ENCODE measurements at places on chromosomes 1 and 21. TPM values are rescaled to one million over a fixed set of nuclear protein-coding genes. Genes with fewer than 3 reads are reported as not detected.

DNA sequence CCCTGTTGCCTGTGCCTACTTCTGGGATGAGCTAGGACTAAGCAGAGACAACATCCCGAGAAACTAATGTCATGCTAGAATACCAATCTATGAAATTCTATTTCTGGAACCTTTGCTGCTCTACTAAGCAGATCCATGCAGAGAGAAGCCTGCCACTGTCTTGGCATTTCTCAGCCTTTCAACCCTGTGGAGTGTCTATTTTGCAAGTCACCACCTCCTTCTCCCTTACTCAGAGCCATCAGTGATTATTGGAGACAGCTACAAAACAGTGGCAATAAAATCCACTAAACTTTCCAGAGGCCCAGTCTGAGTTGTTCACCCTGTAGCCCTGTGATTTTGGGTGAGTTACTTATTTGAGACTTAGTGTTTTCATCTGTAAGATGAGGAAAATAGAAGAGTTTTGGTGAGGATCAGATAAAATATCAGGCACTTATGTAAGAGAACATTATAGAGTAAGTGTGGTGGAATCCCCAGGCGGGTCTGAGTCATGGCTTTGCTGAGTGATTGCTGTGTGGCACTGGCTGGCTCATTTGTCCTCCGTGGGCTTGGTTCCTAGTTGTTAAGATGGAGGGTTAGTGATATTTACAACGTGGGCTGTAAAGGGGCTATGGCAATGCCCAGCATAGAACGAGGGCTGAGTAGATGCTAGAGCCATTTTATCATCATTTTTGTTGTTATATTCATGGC, 61.1 kb downstream of the FMN2 start:
- DNase-seq = no peak

DNA sequence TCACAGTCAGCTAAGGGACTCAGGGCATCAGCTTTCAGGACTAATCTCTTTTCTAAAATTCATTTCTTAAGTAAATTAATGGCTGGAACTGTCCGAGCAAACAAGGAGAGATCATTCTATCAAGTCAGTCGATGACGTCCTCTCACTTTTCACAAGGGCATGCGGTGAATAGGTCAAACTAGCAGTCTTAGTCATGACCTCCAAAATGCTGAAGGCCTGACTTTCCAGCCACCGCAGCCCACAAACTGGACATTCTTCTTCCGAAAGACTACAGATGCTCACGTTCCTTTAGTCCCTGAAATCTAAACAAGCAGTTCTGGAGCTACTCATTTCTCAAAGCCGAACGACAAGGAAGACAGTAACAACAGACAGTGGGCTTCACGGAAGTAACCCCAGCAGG, 127.9 kb downstream of the TIAM1 start:
- no peak for DNase-seq

DNA sequence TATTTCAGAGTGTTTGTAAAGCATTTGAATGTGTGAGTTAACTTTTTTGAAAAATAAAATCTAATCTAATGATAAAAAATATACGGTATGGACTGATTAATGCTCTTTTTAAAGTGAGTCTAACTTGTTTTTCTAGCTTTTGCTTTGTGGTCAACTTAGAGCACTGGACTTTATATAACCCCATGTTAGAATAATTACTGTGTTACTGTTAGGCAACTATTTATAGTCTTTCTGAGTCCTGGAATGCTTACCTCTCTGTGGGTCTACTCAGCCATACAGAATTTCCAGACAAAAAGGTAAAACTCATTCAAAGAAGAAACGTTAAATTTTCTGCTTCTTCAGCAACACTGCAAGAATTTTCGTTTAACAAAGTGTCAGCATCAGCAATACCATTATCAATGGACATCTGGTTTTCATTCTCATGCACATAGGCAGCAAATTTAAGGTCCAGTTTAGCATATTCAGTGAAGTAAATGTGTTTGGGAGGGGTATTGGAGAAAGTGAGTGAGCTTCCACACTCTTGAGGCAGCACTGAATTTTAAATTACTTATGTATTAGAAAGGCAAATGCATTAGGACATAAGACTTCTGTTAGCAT, 664.7 kb upstream of the NEGR1 start:
- no peak for DNase-seq

DNA sequence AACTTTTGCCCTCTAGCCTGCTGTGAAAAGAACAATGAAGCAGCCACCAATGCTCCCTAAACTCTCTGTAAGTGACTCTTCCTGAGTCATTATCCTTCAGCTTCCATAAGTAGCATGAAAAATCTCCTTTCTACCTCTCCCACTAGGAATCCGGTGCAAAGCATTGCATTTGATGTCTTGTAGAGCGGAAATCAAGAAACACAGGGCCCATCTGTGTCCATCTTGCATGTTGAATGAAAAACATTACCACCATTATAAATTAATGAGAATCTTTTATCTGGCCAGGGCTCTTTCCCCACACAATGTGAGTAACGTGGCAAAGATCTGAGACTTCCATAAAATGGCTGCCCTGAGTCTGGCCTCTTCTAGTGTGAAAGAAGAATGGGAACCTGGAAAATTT, 324.4 kb downstream of the ADGRL2 start:
- no peak for DNase-seq

DNA sequence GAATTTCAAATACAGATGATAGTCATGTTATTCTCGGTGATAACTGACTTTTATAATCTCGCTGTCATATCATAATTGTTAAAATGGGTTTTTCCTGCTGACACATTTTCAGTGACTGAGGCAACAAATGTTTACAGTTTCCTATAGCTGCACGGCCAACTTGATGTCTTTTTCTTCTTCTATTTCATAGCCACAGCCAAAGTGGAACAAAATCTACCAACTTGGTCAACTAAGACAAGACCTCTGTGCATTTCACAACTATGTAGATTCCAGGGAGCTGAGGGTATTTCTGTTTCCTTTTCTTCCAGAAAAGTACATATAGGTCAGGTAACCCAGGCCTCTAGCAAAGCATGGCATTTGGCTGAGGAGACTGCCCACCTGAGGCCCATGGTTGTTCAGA, 10.4 kb upstream of the AHCYL1 start:
- no peak for DNase-seq

DNA sequence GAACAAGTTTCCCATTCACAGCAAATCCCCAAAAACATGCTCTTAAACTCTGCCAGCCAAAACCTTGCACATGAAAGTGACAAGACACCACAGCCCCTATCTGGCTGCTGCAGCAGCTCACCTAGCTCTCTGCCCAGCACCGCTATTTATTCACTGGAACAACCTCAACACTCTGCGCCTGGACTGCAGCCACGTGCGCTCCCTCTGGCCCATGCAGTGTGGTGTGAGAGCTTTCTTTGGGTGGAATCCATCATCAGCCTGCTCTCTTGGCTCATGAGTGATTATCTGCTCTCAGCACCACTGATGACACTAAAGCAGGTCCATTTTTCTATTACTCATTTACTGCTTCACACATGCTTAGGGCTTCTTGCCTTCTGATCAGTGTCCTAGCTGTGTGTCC, 11.4 kb downstream of the KCNJ6 start:
- DNase-seq = no peak

- DNase-seq = no peak
These were observed 7.0 kb downstream of the S100A10 start for GRCh38 chr1:151986501-151987190.

DNA sequence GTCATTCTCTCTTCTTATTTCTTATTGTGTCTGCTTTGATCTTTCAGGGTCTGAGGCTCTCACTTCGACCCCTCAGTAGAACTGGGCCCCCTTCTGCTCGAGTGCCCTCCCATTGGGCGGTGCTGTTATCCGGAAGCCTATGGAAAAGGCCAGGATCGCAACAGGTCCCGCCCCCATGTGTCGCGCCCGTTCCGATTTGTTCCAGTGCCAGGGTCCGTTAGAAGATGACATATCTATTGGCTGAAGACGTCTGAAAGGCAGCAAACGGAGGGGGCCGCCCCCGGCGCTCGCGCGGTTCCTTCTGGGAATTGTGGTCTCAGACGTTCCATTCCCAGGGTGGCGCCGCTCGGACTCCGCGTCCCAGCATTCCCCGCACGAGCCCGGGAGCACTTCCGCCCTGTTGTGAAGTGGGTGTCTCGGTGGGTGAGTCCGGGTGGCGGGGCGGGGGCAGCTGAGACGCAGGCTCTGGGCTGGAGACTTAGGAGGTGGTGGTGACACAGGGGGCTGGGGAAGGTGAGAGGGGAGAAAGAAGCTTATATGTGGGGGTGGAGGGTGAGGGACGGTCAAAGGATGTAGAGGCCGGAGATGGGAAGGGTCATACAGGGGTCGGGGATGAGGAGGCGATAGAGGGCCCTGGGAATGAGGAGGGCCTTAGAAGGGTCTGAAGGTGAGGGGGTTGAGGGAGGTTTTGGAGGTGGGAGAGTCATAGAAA, at the start of gene ZSCAN20:
Gene ZSCAN20 (plus strand): TSS at position 377 of the 712 bp plus-strand sequence. CDS start 6,644 bp downstream, outside the sequence.
- peak; percentile 90 for DNase-seq

- DNase-seq = no peak
These were observed 105.4 kb downstream of the SPSB1 start for GRCh38 chr1:9397997-9398526.

DNA sequence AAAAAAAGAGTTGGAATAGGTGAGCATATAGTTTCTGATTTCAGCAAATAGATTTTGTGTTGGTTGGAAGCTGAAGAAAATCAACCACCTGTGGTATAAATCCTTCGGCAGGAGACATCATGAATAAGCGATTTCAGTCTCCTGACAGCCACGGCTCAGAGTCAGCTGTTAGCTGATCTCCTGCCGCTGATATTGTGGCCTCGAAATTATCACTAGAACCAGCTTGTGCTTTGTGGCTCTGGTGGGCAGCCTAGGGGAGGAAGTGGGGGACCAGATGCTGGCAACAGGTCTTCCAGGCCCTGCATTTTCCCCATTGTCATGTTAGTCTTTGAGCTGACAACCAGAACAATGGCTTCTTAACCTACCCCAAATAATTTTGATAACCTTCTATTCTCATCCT, 842 bp upstream of the GCSAML start:
- DNase-seq = no peak

DNA sequence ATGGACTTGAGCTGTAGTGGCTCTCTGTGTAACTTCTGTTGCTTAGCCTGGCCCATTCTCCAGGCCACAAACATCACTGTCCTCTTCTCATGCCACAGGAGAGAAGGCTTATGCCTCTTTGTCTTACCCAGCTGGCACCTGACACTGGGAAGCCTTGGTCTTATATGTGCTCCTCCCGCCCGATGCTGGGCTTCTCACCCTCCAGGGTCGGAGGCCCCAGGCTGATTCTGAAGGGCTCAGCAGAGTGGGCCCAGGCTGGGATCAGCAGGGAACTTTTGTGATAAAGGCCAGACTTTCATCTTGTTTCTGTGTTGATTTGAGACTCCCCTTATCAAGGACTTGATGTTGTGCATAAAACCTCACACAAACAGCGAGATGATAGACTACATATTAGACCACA, 29.8 kb downstream of the TRPM2 start:
- no peak for DNase-seq

DNA sequence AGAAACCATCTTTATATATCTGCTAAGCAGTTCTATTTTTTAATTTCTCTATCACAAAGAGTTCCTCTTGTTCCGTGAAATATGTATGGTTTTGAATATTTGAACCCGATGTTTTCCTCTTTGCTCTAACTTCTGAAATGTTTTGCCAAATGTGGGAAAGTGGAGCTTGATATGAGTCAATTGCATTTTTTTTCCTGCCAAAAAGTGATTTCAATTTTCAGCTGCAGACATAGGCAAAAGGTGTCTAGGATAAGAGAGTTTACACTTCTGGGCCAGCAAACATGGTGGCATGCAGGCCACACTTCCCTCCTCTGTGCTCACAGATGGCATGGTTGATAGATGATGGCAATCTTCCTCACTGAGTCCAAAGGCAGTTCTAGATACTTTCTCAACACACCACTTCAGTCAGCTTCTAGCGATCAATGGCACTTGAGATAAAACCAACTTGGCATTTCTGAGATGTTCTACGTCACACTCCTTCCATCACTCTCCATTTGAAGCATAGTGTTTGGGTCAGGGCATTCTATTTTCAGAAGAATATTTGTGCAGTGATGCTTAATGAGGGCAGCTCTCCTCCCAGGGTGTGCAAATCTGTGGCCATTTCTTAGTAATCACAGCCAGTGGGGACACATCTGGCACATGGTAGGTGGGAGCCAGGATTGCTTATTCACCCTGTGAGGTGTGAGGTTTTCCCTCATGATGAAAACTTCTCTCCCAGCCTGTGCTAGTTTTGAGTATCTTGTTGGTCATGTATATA, 54.4 kb upstream of the SCAF4 start:
- DNase-seq = no peak

DNA sequence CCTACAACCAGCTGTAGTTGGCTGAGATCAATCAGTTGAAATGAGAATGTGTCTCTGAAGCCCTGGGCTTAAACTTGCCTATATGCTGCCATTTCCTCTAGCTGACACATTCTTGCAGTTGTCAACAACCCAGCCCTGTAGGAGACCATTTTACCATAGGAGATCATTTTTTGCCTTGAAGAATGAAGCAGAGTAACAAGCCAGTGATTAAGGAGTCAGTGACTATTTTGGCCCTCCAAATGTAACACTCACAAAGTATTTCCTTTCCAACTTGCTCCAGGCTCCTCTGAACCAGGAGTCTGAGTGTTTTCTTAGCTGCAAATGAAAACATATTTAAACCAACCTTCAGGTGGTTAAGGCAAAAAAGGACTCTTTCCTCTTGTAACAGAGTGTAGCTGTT, 183.5 kb downstream of the ZZZ3 start:
- DNase-seq = no peak

DNA sequence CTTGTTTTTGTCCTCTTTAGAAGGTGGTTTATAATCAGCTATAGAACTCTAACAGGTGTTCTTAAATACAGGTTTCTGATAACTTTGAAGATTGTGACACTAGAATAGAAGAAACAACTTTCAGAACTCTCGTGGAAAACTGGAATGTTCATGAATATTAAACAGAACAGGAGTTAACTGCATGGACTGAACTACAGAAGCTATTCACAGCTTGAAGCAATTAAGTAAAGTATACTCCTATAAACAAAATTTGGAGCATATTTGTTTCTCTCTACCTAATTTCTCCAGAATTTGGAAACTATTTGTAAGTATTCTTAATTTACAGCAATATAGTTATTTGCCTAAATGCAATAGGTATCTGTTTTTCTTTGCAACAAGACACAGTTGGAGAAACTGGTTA, 824.8 kb downstream of the ADGRL2 start:
- no peak for DNase-seq

GRCh38 chr1:207179036-207179435, 75.0 kb downstream of the C4BPA start:
- DNase-seq = no peak

GRCh38 chr1:109873278-109874175, 37.1 kb upstream of the CSF1 start:
- DNase-seq = no peak

DNA sequence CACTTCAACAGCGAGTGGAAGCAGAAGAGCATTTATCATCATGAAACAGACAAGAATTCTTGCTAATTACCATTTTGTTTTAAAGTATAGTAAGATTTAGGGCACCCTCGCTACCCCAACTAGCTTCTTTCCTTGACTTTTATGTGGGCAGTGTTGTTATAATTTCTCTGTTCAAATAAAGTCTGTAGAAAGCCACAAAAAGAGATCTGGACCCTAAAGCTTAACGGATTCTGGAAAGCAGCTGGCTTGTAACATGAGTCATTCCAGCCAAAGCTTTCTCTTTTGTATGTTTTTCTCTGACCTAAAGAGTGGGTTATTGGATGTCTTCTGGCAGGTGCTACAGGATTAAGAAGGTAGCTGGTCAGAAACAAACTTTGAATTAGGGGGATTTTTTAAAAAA, 37.4 kb downstream of the RUNX1 start:
- no peak for DNase-seq

The TNFSF4 gene
- polyA plus RNA-seq = 25.9 TPM

The QSOX1 gene
- polyA plus RNA-seq = 359 TPM

The PCSK9 gene
- 0.03 TPM for polyA plus RNA-seq

The PRMT6 gene
- 15.2 TPM for polyA plus RNA-seq

The GJA5 gene
- polyA plus RNA-seq = not detected

The SLC2A5 gene
- 0.02 TPM for polyA plus RNA-seq

The XCL2 gene
- not detected for polyA plus RNA-seq

The GCSAML gene
- not detected for polyA plus RNA-seq

The ARHGAP29 gene
- 20.1 TPM for polyA plus RNA-seq

All from SK-N-SH (cell line).